ENCODE measurements at places on chromosomes 12 and 14. TPM values are rescaled to one million over a fixed set of nuclear protein-coding genes. Genes with fewer than 3 reads are reported as not detected.

GRCh38 chr12:52206304-52207040 is 14.7 kb upstream of the KRT80 start:
- no peak overlapping the region for H3K27ac ChIP-seq
- H3K36me3 ChIP-seq = no peaks in the 10 kb centered on the region
- peaks cover 7% of the 10 kb centered on the region for H3K4me1 ChIP-seq
- no peak for DNase-seq
- no peak overlapping the region for H3K4me3 ChIP-seq

DNA sequence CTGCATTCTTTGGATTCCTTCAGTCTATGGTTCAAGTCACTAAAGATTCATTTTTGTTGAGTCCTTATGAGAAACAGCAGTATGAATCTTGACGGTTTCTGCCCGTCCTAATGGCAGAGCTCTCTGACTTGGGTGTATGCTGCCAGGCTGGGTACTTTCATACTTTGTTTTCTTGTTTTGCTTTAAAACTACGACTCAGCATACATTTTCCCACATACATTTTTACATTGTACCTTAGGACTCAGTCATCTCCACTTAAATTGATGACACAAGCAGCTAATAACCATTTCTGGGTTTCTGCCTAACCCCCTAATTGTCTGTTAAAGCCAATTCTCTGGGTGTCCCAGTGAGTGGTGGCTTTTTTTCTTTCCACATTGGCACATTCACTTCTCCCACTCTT is 4.8 kb upstream of the DDX55 start:
- no peaks in the 10 kb centered on the region for H3K27me3 ChIP-seq
- peaks cover 13% of the 10 kb centered on the region for H3K4me1 ChIP-seq
- H3K4me3 ChIP-seq = no peak overlapping the region
- H3K27ac ChIP-seq = no peak overlapping the region
- H3K36me3 ChIP-seq = peaks cover 26% of the 10 kb centered on the region

DNA sequence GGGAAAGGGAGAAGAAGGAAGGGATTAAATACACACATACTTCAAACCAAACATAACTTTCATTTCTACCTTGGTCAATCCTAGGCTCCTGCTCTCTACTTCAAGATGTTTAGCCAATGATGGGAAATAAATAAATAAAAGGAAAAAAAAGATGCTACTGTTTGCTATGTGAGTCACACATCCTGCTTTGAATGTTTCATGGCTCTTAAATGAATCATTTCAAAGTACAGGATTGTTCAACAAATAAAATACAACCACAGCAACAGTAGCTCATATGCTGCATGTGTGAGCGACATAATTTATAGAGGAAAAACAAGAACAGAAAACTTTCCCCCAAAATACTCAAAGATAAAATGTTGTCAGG is 54.3 kb upstream of the NPFF start:
- H3K36me3 ChIP-seq = peaks cover 19% of the 10 kb centered on the region
- H3K27me3 ChIP-seq = no peaks in the 10 kb centered on the region
- H3K4me1 ChIP-seq = peaks cover 41% of the 10 kb centered on the region
- no peak for DNase-seq
- peak overlapping the region; percentile 75 for H3K27ac ChIP-seq
- no peak overlapping the region for H3K4me3 ChIP-seq

DNA sequence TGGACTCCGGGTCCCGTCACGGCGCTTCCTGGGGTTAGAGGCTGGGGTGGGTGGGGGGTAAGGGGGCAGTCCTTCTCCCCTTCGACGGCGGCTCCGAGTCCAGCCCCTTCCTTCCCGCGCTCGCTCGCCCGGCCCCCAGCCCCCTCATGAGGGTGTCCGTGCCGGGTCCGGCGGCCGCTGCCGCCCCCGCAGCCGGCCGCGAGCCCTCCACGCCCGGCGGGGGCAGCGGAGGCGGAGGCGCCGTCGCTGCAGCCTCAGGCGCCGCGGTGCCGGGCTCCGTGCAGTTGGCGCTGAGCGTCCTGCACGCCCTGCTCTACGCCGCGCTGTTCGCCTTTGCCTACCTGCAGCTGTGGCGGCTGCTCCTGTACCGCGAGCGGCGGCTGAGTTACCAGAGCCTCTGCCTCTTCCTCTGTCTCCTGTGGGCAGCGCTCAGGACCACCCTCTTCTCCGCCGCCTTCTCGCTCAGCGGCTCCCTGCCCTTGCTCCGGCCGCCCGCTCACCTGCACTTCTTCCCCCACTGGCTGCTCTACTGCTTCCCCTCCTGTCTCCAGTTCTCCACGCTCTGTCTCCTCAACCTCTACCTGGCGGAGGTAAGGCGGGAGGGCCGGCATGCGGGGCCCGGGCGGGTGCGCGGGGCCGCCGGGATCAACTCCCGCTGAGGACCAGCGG is 500 bp downstream of the GPR137C start:
- peaks cover 28% of the 10 kb centered on the region for H3K27me3 ChIP-seq
- peaks cover 16% of the 10 kb centered on the region for H3K4me1 ChIP-seq
- H3K4me3 ChIP-seq = peak overlapping the region; percentile 88

DNA sequence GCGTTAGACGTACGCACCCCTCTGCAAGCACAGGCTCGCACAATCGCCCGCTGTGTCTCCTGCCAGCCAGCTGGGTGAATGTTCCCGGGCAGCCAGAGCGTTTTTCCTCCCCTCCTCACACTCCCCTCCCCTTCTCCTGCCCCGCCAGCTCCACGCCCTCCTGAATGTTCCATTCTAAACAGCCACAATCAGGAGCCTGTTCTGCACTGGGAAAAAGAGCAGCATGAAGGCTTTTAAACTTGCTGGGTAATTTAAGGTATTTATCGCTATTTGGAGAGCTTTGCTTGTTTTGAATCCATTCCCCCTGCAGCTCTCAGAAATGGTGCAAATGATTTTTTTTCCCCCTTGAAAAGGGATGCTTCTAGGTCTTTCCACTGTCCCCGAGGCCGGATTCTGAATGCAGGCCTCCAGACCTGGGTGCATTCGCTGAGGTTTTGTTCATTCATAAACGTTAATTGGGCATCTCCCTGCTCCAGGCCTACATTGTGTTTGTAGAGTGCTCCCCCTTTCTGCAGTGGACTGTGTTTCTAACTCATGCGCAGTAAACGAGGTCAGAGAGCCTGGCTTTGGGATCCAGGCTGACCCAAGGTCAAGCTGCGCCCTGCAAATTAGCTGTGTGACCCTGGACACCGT is 212.5 kb downstream of the CHST11 start:
- no peak for DNase-seq
- no peaks in the 10 kb centered on the region for H3K27me3 ChIP-seq
- H3K27ac ChIP-seq = no peak overlapping the region
- no peak overlapping the region for H3K4me3 ChIP-seq

- no peaks in the 10 kb centered on the region for H3K36me3 ChIP-seq
- peaks cover 3% of the 10 kb centered on the region for H3K4me1 ChIP-seq
- no peak for DNase-seq
- peaks cover 47% of the 10 kb centered on the region for H3K27me3 ChIP-seq
- no peak overlapping the region for H3K27ac ChIP-seq
These were observed 349 bp downstream of the CDC42BPB start for GRCh38 chr14:103057028-103057371.

Gene STAC3
- total RNA-seq = 2.0 TPM

Gene GPR162
- 0.54 TPM for total RNA-seq

Data from activated naive CD8-positive, alpha-beta T cell treated with anti-CD3 and anti-CD28 coated beads for 36 hours (primary cell).